Right renal pelvis (tissue), 4 donors: ENCODE measurements at places on chromosomes 12 and 14.

GRCh38 chr12:69589082-69589481 is 3.8 kb downstream of the CCT2 start:
- no peak for DNase-seq

GRCh38 chr12:49789992-49790391 is 38.2 kb downstream of the NCKAP5L start:
- DNase-seq, result no peak

DNA sequence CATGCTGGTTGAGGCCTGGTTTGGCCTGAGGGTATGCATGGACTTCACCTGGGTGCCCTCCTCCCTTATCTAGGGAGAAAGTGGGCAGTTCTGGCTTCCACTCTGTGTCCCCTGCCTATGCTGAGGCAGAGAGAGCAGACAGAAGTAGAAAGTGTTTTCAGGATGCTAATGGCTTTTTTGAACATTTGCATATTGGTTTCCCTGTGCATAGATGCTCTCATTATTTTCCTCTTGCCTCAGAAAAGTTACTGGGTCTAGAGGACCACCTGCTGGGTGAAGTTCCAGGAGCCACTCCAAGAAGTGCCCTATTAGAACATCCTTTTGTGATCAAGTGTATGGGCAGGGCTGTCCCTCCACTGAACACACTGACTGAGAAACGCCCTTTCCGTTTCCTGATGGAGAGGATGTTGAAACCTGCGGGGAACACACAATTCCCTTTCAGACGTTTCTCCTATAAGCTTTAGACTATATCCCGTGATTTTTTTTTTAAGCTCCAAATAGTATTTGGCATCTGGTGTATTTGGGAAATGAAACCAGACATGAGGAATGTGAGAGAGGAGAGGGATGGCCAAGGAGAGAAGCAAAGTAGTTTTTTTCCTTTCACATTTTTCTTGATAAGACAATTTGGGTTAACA is 66.6 kb downstream of the DAAM1 start:
- DNase-seq, result no peak

DNA sequence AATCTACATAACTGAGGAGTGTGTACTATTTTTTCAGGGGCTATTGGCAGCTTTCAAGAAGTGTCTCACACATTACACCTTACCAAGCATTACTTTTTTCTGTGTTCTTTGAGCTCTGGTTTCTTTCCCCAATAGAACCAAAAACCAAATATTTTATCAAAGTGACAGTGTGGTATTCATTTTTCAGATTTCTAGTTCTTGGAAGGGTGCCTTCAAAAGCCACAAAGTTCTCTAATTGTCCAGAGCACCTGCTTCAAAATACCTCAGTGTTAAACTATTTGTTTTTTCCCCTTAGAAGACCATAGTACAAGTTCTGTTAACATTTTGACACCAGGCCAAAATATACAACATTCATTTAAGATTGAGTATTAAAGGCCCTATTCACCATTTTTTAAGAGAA is 515.7 kb downstream of the ETNK1 start:
- DNase-seq, result no peak

GRCh38 chr12:124020514-124020949 is 47.5 kb downstream of the ZNF664 start:
- no peak for DNase-seq

GRCh38 chr14:21095430-21096205 is 2.8 kb downstream of the ZNF219 start:
- DNase-seq, result no peak

DNA sequence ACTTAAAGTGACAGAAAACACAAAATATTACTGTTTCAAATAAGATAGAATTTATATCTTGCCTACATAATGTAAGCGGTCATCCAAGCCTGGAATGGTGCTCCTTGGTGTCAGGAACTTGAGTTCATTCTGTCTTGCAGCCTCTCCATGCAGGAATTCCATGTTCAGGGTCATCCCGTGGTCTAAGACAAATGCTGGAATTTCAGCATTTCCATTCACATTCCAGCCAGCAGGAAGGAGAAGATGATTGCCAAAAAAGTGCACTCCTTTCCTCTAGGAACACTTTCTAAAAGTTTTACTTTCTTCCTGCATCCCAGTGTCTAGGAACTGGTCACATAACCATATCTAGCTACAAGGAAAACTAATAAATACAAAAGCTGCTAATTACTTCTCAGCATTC is 106.3 kb downstream of the PTPRO start:
- no peak for DNase-seq

GRCh38 chr12:6764011-6764828 is 1.9 kb upstream of the PTMS start:
- DNase-seq, result peak; percentile 97

DNA sequence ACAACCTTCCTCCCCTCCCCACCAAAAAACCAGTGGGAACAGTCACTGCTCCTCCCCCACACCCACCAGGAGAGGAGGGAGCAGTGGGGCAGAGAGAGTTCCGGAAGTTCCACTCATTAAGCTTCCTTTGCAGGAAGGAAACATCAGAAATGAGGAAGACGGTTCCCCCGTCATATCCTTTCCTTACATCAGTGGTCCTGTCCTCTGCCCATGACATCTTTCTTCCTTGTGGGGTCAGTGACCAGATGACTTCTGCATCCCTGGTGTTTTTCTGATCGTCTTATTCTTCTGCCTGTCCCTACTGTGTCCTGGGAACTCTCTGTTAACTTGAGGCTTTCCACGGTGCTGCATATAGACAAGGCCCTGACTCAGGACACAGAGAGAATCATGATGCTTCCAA is 40.8 kb upstream of the SPTLC2 start:
- no peak for DNase-seq

DNA sequence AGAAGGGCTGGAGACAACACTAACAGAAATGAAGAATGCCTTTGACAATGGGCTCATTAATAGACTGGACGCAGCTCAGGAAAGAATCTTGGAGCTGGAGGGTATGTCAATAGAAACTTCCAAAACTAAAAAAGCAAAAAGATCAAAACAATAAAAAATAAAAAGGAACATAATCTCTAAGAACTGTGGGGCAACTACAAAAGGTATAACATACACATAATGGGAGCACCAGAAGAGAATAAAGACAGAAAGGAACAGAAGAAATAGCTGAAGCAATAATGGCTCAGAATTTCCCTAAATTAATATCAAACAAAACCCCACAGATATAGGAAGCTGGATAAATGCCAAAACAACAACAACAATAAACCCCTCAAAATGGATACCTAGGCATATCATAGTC is 124.1 kb upstream of the ABCD2 start:
- DNase-seq, result no peak
